ENCODE measurements at places on chromosomes 5 and 9. TPM values are rescaled to one million over a fixed set of nuclear protein-coding genes. Genes with fewer than 3 reads are reported as not detected.

The TAF11L10 gene
- not detected for total RNA-seq

The TRPM6 gene
- total RNA-seq = not detected

DNA sequence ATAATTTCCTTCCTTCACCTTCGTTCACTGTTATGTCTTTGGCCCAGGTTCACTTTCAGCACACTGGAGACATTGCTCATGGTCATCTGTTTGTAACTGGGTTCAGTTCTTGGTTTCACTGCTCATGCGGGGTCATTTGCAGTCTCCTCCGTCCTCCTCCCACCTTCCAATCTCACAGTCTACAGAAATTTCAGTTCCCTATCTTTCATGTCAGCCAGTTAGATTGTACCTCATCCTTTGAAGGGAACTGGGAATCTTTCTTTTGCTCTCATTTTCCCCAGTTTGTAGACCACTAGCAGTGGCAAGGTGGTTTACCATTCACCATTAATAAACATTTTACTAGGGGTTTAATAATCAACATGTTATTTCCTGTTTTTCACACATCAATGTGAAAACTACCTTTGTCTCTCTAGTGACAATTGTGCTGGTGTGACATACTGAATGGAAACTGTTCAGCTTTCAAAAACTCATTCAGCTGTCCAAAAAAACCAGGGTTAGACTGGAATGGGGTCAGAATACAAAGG is 100.9 kb upstream of the IL6ST start:
- no peaks in the 10 kb centered on the region for H3K36me3 ChIP-seq
- no peak for DNase-seq
- peaks cover 18% of the 10 kb centered on the region for H3K4me1 ChIP-seq
- H3K27me3 ChIP-seq = no peaks in the 10 kb centered on the region
- no peak overlapping the region for H3K4me3 ChIP-seq
- H3K27ac ChIP-seq = no peak overlapping the region

- DNase-seq = no peak
- H3K4me1 ChIP-seq = peaks cover 33% of the 10 kb centered on the region
- H3K27me3 ChIP-seq = no peaks in the 10 kb centered on the region
Measured at GRCh38 chr5:59525957-59526356, 367.6 kb downstream of the PDE4D start.

- H3K36me3 ChIP-seq = peaks cover 26% of the 10 kb centered on the region
- peaks cover 36% of the 10 kb centered on the region for H3K4me1 ChIP-seq
- H3K27me3 ChIP-seq = no peaks in the 10 kb centered on the region
- H3K27ac ChIP-seq = no peak overlapping the region
- DNase-seq = no peak
- H3K4me3 ChIP-seq = no peak overlapping the region
Measured at GRCh38 chr5:1793966-1794900, 5.4 kb downstream of the MRPL36 start.

DNA sequence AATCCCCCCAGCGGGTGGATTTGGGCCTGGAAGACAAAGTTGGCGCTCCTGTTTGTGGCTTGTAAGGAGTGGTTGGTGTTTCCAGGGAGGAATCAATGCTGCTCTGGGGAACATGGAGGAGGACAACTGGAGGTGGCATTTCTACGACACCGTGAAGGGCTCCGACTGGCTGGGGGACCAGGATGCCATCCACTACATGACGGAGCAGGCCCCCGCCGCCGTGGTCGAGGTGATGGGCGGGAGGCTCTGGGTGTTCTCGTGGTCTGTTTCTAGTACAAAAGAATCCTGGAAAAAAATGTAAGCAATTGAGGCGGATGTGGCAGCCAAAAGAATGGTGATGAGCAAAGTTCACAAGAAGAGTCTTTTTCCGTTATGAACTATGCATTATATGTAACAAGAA is 7.2 kb downstream of the SDHA start:
- no peaks in the 10 kb centered on the region for H3K27me3 ChIP-seq
- no peak overlapping the region for H3K27ac ChIP-seq
- H3K4me1 ChIP-seq = peaks cover 13% of the 10 kb centered on the region
- no peak overlapping the region for H3K4me3 ChIP-seq
- peaks cover 46% of the 10 kb centered on the region for H3K36me3 ChIP-seq

- H3K27me3 ChIP-seq = peaks cover 27% of the 10 kb centered on the region
- no peak for DNase-seq
- H3K4me1 ChIP-seq = no peaks in the 10 kb centered on the region
- H3K4me3 ChIP-seq = no peak overlapping the region
Measured at GRCh38 chr9:95780751-95781150, 94.7 kb upstream of the ERCC6L2 start.

All from Calu3 (cell line).